ENCODE measurements at places on chromosomes 13 and 19. TPM values are rescaled to one million over a fixed set of nuclear protein-coding genes. Genes with fewer than 3 reads are reported as not detected.

- DNase-seq: no peak
These were observed 1308.4 kb downstream of the SLITRK5 start for GRCh38 chr13:88979465-88980175.

GRCh38 chr13:26468265-26468801 lies 89.2 kb upstream of the WASF3 start:
- DNase-seq: no peak

DNA sequence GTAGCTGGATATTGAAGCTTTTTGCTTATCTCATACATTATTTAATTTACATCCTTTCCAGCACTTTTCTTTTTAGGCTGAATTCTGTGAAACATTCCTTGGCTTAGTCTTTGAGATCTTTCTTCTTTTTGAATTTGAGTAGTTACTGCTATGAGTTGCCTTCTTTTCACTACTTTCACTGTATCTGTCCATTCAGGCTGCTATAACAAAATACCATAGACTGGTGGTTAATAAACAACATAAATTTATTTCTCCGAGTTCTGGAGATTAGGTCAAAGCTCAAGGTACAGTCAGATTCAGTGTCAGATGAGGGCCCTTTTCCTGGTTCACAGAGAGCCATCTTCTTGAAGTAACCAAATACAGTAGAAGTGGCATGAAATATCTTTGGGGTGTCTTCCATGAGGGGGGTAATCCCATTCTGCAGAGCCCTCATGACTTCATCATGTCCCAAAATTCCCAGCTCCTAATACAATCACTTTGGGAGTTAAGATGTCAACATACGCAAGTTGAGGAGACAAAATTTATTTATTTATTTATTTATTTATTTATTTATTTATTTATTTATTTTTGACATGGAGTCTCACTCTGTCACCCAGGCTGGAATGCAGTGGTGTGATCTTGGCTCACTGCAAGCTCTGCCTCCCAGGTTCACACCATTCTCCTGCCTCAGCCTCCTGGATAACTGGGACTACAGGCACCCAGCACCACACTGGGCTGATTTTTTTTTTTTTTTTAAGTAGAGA lies 15.7 kb downstream of the ZNF846 start:
- no peak for DNase-seq

GRCh38 chr13:21232196-21232595 lies 55.7 kb downstream of the MRPL57 start:
- no peak for DNase-seq

GRCh38 chr13:98765996-98766519 lies 13.6 kb upstream of the SLC15A1 start:
- peak; percentile 76 for DNase-seq

DNA sequence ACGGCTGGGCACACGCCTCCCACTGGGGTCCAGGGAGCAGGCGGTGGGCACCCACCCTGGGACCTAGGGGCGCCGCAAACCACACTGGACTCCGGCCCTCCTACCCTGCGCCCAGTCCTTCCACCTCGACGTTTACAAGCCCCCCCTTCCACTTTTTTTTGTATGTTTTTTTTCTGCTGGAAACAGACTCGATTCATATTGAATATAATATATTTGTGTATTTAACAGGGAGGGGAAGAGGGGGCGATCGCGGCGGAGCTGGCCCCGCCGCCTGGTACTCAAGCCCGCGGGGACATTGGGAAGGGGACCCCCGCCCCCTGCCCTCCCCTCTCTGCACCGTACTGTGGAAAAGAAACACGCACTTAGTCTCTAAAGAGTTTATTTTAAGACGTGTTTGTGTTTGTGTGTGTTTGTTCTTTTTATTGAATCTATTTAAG lies 1.6 kb downstream of the JUNB start:
- no peak for DNase-seq

- DNase-seq: no peak
These were observed 64.1 kb downstream of the KLF12 start for GRCh38 chr13:74070065-74070464.

DNA sequence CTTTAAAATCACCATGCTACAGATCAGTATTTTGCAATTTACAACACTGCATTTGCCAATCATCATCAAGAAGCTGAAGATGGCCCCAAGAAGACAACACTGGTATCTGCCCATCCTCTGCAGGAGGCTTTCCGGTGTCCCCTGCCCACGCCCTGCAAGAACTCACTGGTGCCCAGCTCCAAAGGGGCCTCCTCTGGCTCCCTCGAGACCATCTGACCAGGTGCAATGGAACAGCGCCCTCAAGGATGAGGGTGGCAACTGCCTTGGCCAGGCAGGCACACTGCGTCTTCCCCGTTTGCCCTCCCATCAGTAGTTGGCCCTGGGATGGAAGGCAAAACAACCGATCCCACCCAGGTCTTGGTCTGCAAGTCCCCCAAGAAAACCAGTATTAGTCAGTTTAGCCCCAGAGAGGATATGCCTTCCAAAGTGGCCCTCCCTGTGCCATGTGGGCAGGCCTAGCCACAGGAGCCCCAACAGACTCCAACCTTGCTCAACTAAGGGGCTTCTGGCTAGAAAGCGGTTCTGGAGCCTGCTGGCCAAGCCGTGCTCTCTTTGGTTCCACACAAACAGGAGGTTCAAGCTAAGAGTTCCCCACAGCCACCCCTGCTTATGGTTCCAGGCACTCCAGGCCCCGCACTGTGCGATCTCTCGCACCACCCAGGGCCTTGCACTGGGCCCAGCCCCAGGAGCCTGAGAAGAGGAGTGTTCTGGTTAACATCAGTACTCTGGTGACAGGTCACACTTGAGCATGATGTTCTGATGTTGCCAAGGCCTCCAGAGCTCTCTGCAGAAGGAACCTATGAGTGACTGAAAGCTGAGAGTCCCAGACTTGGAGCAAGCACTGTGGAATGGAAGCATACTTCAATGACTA lies 4.7 kb downstream of the PCID2 start:
- no peak for DNase-seq

DNA sequence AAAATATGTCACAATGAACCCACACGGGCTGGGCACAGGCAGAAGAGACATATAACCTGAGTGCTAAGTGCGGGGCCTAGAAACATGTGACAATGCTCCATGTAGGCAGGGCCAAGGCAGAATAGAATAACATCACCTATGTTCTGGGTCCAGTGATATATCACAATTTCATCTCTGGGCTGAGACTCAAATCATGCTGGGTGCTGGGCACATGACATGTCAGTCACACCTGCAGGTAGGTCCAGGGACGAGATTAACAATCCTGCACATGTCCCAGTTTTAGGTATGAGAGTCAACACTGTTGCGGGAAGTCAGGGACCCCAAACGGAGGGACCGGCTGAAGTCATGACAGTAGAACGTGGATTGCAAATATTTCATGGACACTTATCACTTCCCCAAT lies 50.3 kb downstream of the ZNF99 start:
- DNase-seq: no peak

- no peak for DNase-seq
These were observed 16.5 kb downstream of the MIER2 start for GRCh38 chr19:328025-328505.

DNA sequence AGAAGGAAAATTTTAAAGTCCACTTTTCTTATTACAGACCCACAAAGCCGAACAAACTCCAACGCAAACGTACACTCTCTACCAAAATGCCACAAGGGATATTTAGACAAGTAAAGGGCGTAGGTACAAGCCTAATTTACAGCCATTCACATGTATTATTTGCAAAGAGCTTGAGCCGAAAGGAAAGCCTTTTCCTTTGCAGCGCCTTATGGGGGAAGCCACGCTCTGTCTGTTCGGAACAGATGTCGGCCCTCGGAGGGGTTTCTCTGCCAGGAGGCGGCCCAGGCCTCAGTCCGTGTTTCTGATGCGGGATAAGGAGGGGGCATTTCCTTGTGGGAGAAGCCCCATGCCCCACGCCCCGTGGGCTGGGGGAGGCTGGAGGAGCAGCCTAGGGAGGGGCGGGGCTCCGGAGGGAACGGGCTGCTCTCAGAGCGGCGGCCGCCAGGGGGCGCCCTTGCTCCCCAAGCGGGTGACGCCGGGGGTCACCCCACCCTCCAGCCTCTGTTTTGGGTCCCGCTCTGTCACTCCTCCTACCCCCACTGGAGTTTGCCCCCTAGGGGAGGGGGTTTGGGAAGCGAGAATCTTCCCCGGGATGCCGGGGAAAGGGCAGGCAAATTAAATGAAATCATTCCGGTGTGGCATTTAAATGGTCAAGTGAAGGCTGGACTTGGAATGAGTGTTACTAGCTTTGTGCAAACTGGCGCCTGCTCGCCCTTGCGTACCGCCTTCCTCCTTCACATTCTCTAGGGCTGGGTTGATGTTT lies 2.9 kb downstream of the HTR2A start:
- peak; percentile 48 for DNase-seq

PALM gene
- polyA plus RNA-seq: 29.2 TPM

KIR2DL3 gene
- polyA plus RNA-seq: 0.27 TPM
